ENCODE measurements at places on chromosomes 13 and 19.

DNA sequence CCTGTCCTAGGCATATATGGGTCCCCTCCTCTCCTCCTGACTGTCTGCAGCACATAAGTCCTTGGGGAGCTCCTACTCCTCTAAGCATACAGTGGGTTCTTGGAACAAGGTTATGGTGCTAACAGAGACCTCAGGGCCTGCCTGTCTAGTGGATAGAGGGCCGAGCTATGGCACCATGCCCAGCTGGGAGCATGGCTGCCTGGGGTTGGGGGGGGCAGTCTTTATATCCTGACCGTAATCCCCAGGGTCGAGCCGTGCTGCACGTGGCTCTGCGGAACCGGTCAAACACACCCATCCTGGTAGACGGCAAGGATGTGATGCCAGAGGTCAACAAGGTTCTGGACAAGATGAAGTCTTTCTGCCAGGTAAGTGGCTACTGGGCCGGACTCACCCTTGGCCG, 3.3 kb downstream of the GPI start:
- no peak for DNase-seq

- DNase-seq: no peak
Measured at GRCh38 chr19:39939556-39939955, 5.1 kb upstream of the FCGBP start.

- DNase-seq: no peak
Measured at GRCh38 chr13:97935071-97935470, 18.4 kb upstream of the IPO5 start.

GRCh38 chr19:48480183-48480557, 11.0 kb downstream of the CYTH2 start:
- DNase-seq: no peak

GRCh38 chr19:13579388-13580060, 73.2 kb upstream of the CACNA1A start:
- no peak for DNase-seq

DNA sequence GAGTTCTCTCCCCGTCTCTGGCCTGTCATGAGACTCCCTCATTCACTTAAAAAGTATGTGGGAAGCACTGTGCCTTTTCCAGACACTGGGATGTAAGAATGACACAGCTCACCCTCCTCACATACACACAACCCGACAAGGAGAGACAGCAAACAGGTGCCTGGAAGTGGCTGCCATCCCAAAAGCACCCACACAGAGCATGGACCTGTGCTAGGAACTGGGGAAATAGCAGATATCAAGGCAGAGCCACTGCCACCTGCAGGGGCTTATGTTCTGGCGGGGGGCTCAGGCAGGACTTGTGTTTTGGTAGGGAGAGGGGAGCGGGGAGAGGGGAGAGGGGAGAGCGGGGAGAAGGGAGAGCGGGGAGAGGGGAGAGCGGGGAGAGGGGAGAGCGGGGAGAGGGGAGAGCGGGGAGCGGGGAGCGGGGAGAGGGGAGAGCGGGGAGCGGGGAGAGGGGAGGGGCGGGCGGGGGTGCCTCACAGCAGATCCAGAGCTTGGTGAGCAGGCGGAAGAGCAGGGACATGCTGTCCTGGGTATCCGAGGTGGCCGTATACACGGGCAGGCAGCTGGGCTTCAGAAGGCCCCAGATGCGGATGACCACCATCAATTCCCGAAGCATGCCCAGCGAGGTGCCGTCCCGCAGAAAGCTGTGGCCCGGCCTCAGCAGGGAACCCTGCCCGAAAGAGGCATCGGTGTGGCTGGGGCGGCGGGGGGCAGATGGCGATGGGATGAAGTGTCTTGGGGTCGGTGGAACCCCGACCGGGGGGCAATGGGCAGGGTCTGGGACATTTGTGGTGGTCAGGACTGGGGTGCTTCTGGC, 12.2 kb downstream of the CFD start:
- DNase-seq: no peak

- DNase-seq: no peak
Measured at GRCh38 chr13:112799394-112799793, 109.6 kb downstream of the ATP11A start.

- DNase-seq: no peak
Measured at GRCh38 chr19:5041168-5041912, 72.4 kb downstream of the KDM4B start.

DNA sequence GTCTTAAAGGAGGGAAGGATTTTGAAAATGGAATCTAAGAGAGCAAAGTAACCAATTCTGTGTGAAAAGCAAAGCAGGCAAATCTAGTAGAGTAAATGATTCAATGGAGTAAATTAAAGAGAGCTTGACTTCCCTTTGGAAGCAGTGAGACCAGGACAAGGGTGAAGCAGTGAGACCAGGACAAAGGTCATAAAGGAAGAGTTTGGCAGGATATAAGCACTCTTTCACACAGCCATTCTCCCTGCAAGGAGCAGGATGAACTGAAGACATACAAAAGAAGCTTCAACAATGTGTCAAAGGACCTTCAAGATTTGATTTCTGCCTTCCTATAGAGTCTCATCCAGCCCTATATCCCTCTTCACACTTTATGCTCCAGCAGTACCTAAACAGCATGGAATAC, 123.8 kb downstream of the ENOX1 start:
- DNase-seq: no peak

DNA sequence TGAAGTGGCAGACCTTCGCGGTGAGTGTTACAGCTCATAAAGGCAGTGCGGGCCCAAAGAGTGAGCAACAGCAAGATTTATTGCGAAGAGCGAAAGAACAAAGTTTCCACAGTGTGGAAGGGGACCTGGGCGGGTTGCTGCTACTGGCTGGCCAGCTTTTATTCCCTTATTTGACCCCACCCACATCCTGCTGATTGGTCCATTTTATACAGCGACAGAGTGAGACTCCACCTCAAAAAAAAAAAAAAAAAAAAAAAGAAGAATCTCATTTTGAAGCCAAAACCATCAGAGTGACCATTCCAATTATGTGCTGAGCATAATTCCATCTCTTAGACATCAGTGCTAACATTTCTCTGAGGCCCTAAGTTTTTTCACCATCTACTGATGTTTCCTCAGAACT, 1.9 kb upstream of the ZNF552 start:
- DNase-seq: no peak

DNA sequence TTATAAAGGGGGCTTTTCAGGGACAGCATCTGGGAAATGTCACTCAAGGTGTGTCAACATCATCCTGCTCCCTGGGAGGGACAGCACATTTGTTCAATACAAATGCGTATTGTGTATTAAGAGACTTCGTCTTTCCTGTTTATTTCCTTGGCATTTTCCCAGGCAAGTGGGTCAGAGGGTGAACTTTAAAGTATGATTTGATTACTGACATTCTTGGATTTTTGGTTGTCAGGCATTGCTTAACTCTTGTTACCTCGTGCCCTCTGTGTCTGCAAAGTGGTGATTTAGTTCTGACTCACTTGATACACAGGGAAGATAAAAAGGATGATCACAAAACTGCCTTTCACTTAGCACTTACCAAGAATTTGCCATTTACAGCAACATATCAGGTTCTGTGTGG, 292.7 kb downstream of the SUCLA2 start:
- DNase-seq: no peak

DNA sequence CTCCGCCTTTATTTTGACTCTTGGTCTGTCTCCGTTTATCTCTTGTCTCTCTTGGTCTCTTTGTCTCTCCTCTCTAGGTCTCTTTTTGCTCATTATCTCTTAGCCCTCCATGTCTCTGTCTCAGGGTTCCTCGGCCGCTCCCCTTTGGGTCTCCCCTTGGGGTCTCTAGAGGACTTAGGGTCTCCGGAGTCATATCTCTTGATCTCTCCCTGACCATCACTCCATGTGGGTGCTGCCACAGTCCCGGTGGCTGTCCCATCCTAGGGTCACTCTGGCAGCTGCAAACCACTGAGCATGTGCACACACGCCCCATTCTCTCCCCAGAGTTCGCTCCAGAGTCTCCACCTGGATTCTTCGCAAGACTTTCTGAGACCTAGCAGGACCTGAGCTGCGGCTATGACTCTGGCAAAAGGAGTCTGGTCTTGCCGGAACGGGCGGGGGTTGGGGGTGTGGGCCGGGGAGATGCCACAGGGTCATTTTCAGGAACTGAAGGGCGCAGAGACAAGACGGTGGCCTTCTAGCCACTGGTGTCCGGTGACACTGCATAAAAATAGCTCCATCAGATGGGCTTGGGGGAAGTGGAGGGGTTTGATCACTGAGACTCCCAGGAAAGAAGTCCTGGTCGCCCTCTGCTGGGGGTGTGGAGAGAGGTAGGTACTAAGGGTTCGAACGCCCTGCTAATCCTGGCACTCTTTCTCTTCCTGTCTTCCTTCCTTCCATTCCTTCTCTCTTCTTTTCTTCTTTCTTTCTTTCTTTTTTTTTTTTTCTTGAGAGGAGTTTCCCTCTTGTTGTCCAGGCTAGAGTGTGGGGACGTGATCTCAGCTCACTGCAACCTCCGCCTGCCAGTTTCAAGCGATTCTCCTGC, 1.2 kb upstream of the KCNA7 start:
- DNase-seq: no peak

- no peak for DNase-seq
Measured at GRCh38 chr19:2330632-2331284, 2.3 kb downstream of the SPPL2B start.

DNA sequence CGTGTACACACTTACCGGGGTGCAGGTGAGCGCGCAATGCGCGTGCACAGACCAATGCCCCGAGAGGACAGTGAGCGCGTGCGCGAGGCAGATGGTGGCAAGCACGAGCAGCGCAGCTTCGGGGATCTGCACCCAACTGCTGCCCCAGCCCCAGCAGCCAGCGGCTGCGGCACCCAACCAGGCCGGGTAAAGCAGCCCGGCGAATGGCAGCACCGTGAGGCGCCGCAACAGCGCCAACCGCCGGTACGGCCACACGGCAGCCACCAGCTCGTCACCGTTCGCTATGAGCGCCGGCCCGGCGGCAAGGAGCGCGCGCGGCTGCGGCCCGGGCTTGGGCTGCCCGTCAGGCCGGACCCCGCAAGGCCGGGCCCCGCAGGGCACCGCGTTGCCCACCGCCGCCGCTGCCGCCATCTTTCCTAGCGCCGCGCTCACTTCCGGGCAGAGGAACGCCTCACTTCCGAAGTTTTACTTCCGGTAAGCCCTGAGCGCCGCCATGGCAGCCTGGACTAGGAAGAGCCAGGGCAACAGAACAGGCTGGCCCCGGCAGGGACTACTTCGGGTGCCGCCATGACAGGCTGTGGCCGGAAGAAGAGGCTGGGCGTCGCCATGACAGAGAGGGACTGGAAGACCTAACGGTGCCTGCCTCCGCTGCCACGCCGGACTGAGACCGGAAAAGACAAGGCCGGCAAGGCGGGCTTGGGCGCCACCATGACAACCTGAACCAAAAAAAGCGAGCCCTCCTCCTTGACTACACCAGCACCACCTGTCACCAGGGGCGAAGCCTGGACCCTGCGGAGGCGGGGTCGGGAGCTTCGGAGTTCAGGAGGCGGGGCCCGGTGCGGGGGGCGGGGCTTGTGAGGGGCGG, at the start of gene ATP13A1:
TSS of gene ATP13A1 (minus strand) at position 421 of the 865 bp plus-strand sequence. CDS start at position 411, 10 bp downstream.
- DNase-seq: peak; percentile 85

All from SIG-M5 (cell line).